Activated T-cell treated with anti-CD3 and anti-CD28 coated beads, Interleukin-2, amount 50 U/mL, for 72 hours (primary cell): ENCODE measurements at places on chromosomes 5 and 9.

DNA sequence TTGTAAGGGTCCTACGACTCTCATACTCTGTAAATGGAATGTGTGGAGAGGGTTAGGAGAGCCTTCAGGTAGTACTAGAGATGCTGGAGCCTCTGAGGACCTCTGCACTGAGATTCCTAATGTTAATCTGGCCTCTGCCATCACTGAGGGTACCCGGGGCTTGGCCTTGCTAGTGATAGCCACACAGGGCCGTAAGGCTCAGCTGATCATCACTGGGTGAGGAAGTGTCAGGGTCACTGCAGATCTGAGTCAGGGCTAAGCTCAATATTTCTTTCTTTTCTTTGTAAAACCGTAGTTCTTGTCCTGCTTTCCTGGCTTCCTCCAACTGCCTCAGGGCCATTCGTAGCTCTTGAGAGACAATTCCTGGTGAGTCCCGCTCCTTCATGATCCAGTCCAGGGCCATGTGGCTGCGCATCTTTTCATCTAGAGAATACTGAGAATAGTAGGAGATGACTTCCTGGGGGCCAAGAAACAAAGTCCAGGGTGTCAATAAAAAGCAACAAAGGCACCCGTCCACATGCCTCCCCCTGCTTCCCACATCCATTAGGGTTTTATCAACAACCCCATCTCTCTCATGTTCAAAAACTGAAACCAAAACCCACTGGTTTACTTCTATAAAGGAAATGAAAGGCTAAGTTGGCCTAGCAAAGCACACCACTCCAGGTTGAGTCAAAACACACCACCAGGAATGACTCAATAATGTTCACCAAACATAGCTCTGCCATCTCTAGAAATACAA lies 47.7 kb downstream of the LIX1 start:
- peak; percentile 59 for DNase-seq

GRCh38 chr9:8564960-8565359 lies 765.4 kb upstream of the DMAC1 start:
- DNase-seq = peak; percentile 1

- DNase-seq = no peak
Measured at GRCh38 chr5:77881528-77881927, 105.4 kb upstream of the TBCA start.

- DNase-seq = no peak
Measured at GRCh38 chr9:87533271-87533670, 35.6 kb downstream of the DAPK1 start.

DNA sequence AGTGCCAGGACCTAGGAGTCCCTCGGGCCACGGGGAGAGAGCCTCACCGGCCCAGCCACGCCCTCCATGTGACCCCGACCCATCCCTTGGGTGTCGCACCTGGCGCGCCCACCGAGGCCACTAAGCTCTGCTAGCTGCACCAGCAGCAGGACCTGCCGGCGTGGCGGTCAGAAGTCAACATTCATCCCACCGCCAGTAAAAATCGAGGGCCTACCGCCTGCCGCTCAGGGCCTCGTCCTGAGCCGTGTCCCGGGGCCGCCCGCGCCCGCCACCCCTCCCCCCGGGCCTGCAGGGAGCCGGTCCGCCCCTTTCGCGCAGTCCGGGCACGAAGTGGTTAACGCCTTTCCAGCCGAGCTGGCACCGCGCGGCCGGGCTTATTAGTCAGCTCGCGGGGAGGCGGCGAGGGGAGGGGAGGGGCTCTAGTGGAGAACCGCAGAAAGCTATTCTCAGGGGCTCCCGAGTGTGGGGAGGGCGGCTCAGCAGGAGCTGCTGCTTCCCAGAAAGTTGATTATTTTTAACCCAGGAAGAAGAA lies 124.4 kb downstream of the C9orf50 start:
- DNase-seq = peak; percentile 86

DNA sequence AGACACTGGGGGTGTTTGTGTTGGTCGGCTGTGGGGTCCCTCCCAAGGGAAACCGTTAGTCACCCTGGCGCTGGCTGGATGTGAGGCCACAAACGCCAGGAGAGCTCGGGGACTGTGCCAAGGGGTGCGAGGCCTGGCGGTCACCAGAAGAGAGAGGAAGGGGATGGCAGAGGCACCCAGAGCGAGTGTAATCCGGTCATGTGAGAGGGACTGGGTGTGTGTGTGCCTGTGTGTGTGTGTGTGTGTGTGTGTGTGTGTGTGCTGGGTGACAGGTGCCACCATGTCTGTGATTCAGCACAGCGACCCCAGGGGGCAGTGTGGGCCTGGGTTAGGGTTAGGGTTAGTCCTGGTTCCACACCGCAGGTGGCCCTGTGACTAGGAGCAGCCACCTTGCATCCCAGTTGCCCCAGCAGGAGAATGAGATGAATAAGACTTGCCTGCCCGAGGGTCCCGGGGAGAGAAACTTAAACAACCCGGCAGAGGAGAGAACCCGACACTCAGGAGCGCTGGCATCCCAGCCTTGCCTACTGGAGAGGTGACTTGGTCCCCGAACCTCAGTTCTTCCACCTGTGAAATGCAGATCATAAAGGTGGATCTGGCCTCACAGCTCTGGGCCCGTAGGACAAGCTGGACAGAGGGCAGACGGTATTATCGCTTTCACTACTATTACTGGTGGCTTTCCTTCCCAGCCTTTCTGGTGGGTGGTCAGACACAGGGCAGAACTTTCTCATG lies 1.4 kb upstream of the ADAMTSL2 start:
- peak; percentile 70 for DNase-seq

DNA sequence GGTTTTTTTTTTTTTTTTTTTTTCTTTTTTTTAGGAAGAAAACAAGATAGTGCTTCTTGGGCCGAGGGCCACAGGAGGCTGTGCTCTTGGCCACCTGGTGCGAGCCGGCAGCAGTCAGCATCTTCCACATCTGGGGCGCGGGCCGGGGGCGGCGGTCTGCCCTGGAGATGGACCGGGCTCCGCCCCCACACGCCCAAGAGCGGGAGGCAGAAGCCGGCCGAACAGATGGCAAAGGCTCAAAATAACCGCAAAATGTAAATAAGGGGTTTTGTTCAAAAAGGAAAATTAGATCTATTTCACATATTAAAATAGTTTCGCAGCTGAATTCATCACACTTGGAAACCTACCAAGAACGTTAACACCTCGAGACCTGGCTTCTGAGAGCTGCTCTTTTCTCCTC lies 51.5 kb upstream of the UBAC1 start:
- no peak for DNase-seq

DNA sequence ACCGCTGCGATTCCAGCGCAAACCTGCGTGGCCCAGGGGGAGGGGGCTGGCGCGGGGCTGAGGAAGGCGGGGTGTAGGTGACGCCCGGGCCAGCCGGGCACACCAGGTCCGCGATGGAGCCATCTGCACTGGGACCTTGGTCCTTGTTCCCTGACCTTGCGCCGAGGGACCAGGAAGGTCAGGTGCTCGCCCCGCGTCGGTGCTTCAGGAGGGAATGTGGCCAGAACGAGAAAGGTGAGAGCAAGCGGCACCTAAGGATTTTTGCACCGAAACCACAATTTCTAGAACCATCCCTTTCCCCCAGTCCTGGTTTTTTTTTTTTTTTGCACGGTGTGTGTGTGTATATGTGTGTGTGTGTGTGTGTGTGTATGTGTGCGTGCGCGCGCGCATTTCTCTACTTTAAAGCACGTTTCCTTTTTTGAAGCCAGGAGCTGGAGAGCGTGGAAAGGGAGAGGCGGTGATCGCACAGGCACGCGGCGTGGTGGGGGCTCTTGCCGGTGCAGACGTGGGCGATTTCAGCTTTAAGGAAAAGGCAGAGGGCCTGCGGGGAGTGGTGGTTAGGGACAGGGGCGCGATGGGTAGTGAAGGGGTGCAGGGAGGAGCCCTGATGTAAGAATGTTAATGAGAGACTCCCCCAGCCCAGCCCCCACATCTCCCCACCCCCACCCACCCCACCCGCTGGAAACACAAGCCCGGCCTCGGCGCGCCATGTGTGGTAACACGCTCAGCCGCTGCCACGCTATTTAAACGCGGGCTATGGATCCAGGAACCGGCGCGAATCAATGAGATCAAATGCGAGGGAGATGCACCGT lies at the start of gene NPR3:
Gene NPR3, plus strand, starts transcription at position 772 of the 812 bp plus-strand sequence. CDS start 456 bp downstream, outside the sequence.
- DNase-seq = no peak

DNA sequence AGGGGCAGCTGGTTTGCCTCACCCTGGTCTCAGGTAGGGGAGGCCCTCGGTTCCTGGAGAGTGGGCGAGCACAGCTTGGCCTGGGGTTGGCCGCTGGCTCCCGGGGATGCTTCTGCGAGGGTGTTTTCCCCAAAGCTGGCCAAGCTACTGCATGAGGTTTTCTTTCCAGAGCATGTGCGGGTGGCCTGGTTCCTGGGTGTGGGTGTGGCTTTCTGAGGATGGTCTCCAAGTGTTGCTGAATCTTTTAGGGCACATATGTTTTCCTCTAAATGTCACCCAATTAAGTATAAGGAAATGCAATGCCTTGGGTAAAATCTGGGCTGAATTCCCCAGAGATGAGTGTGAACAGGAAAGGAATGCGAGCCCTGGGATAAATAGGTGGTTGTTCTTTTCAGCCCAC lies 115.8 kb upstream of the ICE1 start:
- DNase-seq = no peak

DNA sequence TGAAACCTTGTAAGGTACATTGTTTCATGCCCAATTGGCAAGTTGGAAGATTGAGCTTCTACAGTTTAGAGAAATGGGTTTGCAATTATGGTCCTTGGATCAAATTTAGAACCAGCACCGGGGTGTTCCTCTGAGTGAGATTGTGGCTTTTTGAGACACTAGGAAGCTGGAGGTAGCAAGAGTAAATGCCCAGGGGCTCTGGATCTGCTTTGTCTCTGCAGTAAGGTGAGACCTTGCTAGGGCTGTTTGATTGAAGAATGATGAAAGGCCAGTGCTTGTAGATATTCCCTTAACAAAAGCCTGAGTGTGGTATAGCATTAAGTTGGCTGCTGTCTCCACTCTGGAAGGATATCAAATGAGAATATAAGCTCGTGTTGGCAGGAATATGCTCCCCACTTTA lies 36.0 kb downstream of the WWC1 start:
- no peak for DNase-seq

GRCh38 chr5:145180371-145180770 lies 654.8 kb downstream of the PRELID2 start:
- DNase-seq = no peak

GRCh38 chr5:154278908-154279307 lies 88.4 kb downstream of the GALNT10 start:
- DNase-seq = no peak

DNA sequence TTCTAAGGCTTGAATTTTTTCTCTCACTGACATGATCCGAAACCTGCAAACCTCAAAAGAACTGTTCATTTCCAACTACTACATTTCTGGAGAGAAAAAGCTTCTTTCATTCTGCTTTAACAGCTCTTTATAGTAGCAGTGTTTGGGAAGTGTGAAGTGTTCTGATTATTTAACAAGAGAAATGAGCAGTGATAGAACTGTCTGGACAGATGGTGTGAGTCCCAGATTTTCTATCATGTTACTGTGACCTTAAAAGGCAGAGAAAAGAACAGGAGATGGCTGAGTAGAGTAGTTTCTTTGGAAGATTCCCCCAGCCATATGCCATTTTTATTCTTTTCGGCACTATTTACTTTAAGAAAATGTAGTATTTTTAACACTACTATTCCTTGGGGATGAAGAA lies 41.3 kb upstream of the TAL2 start:
- DNase-seq = no peak

GRCh38 chr5:177427919-177428573 lies 1.6 kb downstream of the GRK6 start:
- DNase-seq = peak; percentile 54

GRCh38 chr9:130073373-130073772 lies 19.7 kb downstream of the GPR107 start:
- no peak for DNase-seq

GRCh38 chr9:128091571-128091970 lies 23.5 kb downstream of the SLC25A25 start:
- no peak for DNase-seq

DNA sequence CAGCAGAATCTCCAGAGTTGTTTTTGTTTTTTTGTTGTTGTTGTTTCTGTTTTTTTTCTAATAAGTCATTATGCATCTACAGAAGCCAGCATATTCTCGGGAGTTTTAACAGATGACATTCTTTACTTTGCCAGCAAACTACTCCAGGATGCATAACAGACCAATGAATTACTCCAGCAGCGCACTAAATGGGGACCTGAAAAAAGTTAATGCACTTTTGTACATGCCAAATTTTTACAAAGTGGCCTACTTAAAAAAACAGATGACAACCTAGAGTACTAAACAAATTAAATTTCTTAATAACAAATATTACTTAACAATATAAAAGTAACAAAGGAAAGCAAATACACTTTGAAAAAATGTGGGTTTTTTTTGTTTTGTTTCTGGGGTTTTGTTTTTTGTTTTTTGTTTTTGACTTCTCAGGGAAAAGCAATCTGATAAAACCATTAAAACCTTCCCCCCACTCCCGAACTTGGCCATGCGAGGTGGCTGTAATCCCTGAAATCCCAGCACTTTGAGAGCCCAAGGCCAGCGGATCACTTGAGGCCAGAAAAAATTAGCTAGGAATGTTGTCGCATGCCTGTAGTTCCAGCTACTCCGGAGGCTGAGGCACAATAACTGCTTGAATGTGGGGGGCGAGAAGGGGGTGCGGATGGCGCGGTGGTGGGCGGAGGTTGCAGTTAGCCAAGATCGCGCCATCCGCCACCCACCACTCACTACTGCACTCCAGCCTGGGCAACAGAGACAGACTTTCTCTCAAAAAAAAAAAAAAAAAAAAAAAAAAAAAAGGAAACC lies 352.4 kb downstream of the CETN3 start:
- no peak for DNase-seq

DNA sequence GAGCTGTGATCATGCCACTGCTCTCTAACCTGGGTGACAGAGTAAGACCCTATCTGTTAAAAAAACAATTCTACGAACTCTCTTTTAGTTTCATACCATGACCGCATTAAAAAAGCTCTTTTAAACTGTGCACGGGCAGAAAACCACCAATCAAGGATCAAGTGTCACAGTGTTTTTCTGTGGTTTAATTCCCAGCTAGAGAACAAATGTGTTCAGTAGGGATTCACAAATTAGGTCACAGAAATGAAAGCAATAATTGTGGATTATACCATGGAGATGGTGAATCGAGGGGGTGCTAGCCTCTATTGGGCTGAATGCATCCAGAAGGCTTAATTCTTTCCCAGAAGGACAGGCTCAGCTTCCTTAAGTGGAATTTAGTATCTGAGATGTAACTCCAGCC lies 79.1 kb downstream of the ATG10 start:
- no peak for DNase-seq

DNA sequence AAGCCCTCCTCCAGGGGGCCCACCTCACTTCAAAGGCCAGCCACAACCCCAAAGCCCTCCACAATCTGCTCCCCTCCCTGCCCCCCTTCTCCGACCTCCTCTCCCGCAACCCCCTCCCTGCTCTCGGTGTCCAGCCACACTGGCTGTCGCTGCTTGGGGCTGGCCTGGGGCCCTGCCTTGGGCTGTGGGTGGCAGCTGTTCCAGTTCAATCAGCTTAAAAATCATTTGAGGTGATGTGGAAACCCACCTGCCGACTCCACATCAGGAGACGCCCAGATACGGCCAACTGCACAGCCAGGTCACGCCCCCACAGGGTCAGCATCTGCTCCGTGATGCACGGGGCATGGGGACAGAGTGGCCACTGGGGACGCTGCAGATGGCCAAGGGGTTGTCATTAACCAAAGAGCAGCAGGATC lies 107.0 kb upstream of the MVB12B start:
- no peak for DNase-seq

- no peak for DNase-seq
Measured at GRCh38 chr9:72540348-72540873, 19.0 kb downstream of the TMC1 start.

GRCh38 chr5:14269395-14269794 lies 126.3 kb downstream of the TRIO start:
- DNase-seq = no peak
